ENCODE measurements at places on chromosomes 7 and 10.

DNA sequence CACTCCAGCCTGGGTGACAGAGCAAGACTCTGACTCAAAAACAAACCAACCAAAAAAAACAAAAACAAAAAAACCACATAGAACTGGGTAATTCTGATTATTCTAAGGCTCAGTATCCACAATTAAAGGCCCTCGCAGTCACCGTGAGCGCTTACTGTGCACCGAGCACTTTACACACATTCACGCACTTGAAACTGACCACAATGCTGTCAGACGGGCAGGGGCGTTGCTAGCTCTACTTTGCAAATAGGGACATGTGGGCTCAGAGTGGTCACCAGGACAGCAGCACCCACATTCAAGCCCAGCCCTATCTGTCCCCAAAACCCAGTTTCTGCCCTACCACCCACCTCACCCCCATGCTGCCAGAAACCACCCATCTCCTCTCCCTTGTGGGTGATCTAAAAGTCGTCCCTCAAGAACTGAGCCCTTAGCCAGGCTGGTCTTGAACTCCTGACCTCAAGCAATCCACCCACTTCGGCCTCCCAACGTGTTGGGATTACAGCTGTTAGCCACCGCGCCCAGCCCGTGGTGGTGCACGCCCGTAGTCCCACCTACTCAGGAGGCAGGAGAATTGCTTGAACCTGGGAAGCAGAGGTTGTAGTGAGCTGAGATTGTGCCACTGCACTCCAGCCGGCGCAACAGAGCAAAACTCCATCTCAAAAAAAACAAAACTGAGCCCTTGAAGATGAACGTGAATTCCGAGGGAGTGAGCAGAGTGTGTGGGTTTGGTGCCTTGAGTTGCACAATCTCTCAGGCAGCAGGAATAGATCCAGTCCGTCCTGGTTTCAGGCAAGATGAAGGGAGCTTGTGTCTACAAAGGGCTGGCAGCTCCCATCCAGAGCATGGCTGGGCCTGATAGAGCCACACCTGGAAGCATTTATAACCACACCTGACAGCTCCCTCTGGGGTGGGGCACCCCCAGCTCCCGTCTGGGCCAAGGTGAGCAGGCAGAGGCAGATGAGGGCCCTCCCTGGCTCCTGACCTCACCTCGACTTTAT is 5.4 kb upstream of the HSPB1 start:
- DNase-seq = no peak

GRCh38 chr7:28433039-28433438 is 20.7 kb downstream of the CREB5 start:
- no peak for DNase-seq

- no peak for DNase-seq
Observed at GRCh38 chr10:22649390-22649841, 65.0 kb downstream of the PIP4K2A start.

DNA sequence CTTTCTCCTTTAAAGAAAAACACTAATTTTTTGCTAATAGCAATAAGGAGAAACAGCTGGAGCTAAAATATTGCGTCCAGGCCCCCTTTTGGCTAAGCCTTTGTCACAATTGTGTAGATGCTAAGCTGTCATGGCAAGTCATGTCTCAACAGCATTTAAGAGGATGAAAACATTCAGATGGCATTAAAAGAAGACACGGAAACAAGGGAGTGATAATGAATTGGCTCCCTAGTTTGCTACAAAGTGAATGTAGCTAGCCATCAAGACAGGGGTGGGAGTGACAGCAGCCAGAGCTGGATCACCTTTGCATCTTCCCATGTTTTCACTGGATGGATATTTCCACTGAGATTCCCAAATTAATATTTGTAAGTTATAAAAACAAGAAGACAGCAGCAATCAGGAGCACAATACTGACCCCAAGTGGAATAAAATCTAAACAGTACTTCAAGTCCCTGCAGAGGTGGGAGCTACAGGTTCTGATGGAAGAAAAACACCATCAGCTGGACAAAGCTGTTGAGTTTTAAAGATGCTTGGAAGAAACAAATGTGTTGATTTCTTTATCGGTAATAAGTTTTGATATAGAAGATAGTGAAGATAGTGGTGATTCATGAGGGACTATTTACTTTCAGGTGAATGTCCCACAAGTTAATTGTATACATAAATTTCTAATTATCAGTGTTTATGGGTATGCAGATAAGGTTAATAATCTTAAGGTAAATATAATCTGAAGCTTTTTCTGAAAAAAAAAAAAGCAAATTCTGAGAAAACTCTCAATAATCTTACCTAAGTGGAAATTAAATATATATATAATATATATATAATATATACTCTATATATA is 129.4 kb downstream of the SLC16A9 start:
- DNase-seq = no peak

GRCh38 chr7:99677013-99677647 is 2.7 kb downstream of the CYP3A5 start:
- no peak for DNase-seq

DNA sequence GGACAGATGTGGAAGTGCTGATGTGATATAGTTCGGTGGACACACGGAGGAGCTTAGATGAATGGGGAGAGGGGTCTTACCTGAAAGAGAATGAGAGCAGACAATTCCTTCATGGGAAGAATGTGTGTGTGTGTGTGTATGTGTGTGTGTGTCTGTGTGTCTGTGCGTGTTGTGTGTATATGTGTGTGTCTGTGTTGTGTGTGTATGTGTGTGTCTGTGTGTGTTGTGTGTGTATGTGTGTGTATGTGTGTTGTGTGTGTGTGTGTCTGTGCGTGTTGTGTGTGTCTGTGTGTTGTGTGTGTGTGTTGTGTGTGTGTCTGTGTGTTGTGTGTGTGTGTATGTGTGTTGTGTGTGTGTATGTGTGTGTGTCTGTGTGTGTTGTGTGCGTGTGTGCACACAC is 104.2 kb downstream of the FAM204A start:
- DNase-seq = no peak

- DNase-seq = no peak
Observed at GRCh38 chr10:72461085-72461484, 106.4 kb upstream of the DNAJB12 start.

GRCh38 chr10:24331457-24331856 is 122.5 kb downstream of the KIAA1217 start:
- DNase-seq = no peak

GRCh38 chr10:30093303-30093950 is 34.0 kb upstream of the JCAD start:
- DNase-seq = no peak

Data from stimulated activated CD8-positive, alpha-beta memory T cell treated with anti-CD3 and anti-CD28 coated beads, Interleukin-15, amount 100 ng/mL, for 1 hour (primary cell).